ENCODE measurements at places on chromosomes 7 and 10.

DNA sequence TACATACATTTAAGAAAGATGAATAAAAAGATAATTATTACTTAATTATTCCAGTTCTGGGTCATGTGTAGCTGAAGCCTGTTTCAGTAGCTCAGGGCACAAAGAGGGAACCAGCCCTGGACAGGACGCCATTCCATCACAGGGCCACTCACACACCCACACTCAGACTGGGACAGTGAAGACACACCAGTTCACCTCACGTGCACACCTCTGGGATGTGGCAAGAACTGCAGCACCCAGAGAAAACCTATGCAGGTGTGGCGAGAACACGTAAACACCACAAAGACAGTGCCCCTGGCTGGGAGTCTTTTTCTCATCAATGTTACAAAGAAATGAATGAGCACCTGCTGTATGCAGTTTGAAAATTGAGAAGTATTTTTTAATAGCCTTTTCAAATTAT is 1.6 kb upstream of the IDI1 start:
- no peak for DNase-seq

- no peak for DNase-seq
These were observed 2.0 kb downstream of the GAL3ST4 start for GRCh38 chr7:100166317-100166940.

DNA sequence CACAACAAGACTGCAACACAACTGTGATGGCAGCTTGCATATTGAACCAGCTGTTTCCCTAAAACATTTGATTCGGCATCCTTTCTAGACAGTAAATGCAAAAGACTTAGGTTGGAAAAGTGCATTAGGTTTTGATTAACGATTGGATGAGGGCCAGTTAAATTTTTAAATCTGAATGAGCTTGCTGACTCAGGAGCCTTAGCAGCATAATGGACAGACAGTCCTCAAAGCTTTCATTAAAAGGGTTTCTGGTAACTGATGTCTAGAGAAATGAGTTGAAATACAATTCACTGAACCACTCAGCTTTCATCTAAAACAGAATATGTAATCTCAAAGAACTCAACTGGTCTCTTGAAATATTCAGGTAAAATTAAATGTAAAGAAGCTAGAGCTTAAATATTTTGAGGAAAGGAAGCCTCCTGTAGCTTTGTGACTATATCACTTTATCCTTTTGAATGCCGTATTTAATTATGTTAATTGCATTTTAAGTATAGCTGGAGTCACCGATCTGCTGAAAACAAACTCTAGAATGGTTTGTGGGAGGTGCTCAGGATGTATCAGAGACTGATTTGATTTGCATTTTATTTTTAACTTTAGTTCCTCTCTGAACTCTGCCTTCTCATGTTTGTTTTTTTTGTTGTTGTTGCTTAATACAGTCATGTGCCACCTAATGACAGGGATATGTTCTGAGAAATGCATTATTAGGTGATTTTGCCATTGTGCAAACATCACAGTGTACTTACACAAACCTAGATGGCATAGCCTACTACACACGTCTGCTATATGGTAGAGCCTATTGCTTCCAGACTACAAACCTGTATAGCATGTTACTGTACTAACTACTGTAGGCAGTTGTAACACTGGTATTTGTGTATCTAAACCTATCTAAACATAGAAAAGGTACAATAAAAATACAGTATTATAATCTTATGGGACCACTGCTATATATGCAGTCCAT is 29.2 kb upstream of the ATRNL1 start:
- no peak for DNase-seq

GRCh38 chr7:105141068-105141467 is 127.1 kb downstream of the KMT2E start:
- no peak for DNase-seq

DNA sequence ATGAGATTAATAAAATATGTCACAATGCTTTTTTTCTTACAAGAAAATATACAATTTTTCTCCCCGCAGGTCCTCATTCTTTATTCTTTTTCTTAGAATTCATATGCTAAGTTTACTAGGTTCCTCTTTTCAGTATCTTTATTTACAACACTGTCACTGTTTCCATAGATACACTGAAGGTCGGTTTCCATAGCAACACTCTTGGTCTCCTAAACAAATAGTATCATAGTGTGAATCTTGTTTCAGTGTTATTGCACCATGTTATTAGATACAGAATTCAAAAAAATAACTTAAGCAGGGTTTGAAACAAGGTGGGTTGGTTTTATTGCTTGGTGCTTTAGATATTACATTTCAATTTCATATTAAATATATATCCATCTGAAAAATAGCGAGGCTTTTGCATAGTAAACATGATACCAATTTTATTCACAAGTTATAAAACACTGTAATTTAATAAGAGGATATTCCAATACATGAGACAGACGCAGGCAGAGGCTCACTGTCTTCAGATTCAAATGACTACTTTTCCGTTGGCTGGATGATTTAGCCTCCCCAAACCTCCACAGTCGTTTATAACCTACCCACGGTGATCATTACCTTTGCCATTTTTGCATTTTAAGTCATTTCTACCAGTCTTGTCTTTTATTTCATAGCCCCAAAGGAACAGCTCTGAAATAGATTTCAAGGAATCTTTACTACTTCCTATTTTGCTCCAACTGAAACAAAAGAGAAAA is 88.9 kb upstream of the KLF6 start:
- DNase-seq, result no peak

DNA sequence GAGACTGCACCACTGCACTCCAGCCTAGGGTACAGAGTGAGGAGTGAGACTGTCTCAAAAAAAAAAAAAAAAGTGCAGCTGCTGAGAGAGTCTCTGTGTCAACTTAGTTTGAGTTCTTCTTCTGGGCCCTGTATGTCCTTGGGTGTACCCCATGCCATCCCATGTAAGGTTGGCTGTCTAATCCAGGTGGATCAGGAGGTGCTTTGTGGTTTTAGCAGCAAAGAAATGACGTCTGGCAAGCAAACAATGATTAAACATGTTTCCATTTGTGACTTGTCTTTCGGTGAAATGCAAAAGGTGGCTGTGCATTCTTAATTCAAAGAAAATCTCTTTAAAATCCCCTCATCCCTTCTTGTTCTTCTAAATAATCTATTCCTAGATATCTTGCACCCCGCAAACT is 255.9 kb downstream of the ANKRD30A start:
- DNase-seq, result no peak

DNA sequence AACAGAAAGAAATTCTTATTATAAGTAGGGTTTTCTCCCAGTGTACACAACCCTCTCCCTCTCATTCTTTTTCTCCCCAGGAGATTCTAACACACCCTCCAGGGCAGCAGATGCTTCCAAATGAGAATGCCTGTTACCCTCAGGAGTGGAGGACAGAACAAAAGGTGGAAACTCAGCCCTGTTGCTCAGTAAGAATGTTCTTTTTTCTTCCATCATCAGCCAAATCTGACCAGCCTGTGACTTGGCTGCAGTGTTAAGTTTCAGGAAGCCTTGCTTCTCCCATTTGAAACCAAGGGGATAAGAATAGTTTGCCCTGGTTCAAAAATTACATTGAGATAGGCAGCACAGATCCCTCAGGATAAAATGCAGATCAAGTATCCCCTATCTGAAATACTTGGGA is 77.5 kb upstream of the EEPD1 start:
- DNase-seq, result no peak

DNA sequence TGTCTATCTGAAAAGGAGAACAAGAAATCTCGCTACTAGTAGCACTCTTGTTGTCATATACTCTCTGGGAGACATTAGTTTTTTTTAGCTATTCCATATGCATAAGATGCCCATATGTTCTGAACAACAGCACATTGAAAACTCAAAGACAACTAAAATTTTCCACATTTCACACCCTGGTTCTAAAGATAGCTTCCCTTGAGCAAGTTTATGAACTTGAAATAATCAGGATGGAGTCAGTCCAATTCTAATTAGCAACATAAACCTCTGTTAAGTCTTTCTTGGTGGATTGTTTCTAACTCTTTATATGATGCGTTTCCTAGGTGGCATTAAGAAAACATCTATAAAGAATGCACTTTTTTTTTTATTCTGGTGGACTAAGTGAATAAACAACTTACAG is 1095.3 kb downstream of the GRM8 start:
- DNase-seq, result no peak

GRCh38 chr7:29511851-29512250 is 51.8 kb upstream of the PRR15 start:
- no peak for DNase-seq

GRCh38 chr7:155843426-155844018 is 31.3 kb upstream of the SHH start:
- DNase-seq, result no peak

DNA sequence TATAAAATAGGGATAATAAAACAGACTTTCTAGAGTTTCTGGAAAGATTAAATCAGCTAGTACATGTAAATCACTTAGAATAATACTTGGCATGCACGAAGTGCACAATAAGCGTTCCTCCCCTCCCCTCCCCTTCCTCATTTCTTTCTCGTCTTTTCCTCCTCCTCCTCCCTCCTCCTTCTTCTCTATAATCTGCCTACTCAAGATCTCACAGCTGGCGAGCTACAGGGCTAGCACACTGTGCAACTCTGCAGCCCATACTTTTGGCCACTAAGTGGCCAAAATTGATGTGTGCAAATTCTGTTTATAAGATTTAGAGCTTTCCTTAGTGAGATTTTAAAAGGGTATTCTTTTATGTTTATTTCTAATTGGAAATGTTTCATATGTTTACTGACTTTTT is 565.3 kb downstream of the PHTF2 start:
- no peak for DNase-seq

DNA sequence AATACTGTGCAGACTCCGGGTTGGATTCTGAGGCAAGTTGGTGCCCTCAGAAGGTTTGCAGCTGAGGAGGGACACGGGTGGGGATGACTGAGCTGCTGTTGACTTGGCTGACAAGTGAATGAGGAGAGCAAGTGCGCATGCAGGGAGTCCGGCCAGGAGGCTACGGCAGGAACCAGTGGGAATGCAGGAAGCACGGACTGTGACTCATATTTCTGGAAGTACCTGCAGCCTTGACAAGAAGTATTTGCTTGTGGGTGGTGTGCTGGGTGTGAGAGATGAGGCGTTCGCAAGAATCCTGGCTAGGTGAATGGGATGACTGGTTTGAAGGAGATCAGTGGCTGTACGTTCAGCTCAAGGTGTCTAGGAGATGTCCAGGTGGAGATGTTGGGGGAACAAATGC is 30.8 kb upstream of the FXYD4 start:
- DNase-seq, result no peak

- no peak for DNase-seq
These were observed 326.3 kb downstream of the CCSER2 start for GRCh38 chr10:84654671-84655070.

DNA sequence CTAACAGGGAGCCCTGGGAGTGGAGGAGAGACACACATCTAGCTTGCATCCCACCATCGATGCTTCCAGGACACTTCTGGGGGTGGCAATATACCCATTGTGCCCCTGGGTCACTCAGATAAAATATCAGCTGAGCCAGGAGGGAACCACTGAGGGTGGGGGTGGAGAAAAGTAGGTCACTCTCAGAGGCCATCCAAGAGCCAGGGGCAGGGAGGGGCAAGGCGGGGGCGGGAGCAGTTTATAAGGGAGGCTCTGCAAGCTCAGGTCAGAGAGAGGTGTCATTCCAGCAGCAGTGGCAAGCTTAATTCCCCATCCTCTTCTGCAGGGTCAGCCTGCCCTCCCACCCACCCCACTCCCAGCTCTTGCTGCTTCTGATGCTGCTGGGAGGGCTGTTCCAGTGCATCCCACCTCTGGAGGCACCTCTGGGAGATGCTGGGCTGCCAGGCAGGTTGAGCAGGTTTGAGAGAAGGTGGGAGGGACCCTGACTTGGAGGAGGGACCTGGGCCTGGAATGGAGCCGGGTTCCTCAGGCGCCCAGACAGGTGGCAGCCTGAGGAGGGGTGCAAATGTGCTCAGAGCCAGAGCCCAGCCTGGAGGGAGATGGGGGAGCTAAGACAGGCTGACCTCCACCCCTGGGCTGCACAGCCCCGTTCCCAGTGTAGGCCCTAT is 20.1 kb upstream of the TLX1 start:
- DNase-seq, result no peak

- DNase-seq, result no peak
These were observed 967.8 kb downstream of the LRMDA start for GRCh38 chr10:76399226-76399625.

DNA sequence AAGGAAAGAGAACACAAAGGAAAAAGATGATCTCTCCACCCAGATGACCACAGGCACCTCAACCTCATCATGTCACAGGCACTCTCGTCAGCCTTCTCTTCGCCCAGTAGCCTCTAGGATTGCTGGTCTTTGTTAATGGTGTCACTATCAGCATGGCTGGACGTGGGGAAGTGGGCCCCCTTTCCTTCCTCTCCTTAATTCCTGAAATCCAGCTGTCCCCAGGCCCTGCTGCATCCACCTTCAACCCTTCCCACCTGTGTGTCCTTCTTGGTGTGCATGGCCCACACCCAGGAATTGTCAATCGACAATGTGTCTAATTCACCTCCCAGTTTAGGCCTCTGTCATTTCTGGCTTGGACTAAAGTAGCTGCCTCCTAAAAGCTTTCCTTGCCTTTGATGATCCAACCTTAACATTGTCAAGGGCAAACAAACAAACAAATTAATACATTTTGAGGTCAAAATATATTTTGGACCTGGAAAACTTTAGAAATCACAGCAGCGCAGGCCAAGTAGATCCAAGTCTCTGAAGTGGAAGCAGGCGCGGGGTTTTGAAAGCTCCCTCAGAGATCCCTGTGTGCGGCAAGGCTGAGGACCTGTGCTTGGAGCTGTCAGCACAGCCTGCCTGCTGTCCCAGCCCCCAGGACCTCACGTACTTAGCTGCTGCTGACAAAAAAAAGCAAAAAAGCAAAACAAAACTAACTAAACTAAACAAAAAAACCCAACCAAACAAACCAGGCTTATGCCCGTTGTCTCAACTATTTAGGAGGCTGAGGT is 193.3 kb upstream of the LYZL2 start:
- no peak for DNase-seq
